Natural killer cell (primary cell): ENCODE measurements at places on chromosomes 16 and 17. TPM values are rescaled to one million over a fixed set of nuclear protein-coding genes. Genes with fewer than 3 reads are reported as not detected.

GRCh38 chr17:52157603-52158449 lies 688 bp downstream of the CA10 start:
- no peaks in the 10 kb centered on the region for H3K4me1 ChIP-seq
- peaks cover 16% of the 10 kb centered on the region for H3K27me3 ChIP-seq
- H3K36me3 ChIP-seq, result no peaks in the 10 kb centered on the region
- DNase-seq, result no peak

DNA sequence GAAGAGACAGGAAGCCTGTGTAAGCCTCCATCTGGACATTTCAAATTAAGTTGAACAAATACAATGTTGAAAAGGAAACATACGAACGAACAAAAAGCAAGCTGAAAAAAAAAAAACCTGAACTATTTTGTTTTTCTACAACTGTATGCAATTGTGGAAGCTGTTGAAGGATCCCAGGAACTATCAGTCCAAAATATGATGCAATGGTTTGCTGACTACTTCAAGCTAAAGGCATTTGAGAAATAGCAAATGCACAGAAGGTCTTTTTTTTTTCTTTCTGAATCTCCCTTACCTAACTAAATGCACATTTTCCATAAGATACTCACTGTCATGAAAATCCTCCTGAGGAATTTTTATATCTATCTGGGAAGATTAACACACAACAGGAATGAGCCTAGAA lies 40.2 kb downstream of the MAF start:
- H3K27me3 ChIP-seq, result no peaks in the 10 kb centered on the region
- no peaks in the 10 kb centered on the region for H3K4me1 ChIP-seq
- no peak for DNase-seq

WNT3 gene
- 0.30 TPM for total RNA-seq

MRPL38 gene
- total RNA-seq, result 68.6 TPM

AMDHD2 gene
- total RNA-seq, result 129 TPM

DNA sequence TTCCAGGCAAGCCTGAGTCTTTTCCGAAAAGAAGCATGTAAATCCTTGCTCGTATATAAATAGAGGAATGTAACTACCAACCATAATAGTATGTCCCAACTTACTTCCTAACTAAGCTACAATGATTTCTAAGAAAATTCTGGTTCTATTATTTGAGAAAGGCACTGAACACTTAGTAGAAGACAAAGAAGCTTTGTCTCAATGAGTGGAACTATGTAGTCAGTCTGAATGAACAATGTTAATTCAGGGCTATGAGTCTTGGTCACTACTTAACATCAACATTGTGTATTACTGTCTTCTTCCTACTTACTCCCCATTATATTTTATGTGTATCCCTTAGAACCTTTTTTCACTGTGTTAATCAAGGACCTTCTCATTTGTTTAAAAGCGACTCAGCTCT lies 206.0 kb downstream of the CYB561 start:
- no peaks in the 10 kb centered on the region for H3K27me3 ChIP-seq
- no peak overlapping the region for H3K4me3 ChIP-seq
- H3K36me3 ChIP-seq, result peaks cover 2% of the 10 kb centered on the region
- H3K4me1 ChIP-seq, result no peaks in the 10 kb centered on the region

ITPRIPL2 gene
- total RNA-seq, result 0.18 TPM

PIK3R6 gene
- 0.84 TPM for total RNA-seq

- H3K27ac ChIP-seq, result no peak overlapping the region
- no peak overlapping the region for H3K4me3 ChIP-seq
- H3K36me3 ChIP-seq, result no peaks in the 10 kb centered on the region
Observed at GRCh38 chr17:9402590-9403199, 172.9 kb downstream of the STX8 start.

DNA sequence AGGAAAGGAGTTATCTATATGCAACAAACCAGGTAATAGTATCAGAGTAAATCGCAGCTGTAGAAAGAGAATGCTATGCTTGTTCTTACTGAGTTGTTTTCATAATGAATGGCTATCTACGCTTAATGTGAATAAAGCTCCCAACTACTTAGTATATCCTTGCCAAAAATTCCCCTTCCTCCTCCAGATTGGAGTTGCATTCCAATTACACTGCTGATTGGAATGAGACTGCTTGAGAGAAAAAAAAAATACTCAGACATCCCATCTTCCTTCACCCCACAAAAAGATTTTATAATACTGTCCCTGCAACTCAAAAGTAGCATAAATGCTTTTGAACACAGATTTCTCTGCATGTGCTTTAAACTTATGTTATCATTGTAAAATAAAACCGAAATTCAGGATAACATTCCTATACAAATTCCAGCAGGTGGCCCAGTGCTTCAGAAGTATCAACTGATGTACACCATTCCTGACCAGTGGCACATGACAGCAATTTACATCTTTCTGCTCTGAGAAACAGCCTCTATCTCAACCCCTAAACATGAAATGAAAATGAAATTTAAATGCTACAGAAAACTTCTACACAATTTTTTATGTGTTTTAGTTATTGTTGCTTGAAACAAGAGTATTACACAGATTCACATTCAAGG lies 47.0 kb downstream of the SMURF2 start:
- no peak overlapping the region for H3K4me3 ChIP-seq
- no peak overlapping the region for H3K27ac ChIP-seq
- peaks cover 10% of the 10 kb centered on the region for H3K4me1 ChIP-seq
- H3K36me3 ChIP-seq, result no peaks in the 10 kb centered on the region

GRCh38 chr17:51035431-51035830 lies 85.2 kb downstream of the SPAG9 start:
- no peak overlapping the region for H3K27ac ChIP-seq
- no peak overlapping the region for H3K4me3 ChIP-seq
- no peaks in the 10 kb centered on the region for H3K4me1 ChIP-seq
- no peaks in the 10 kb centered on the region for H3K27me3 ChIP-seq

SOX9 gene
- not detected for total RNA-seq

DNA sequence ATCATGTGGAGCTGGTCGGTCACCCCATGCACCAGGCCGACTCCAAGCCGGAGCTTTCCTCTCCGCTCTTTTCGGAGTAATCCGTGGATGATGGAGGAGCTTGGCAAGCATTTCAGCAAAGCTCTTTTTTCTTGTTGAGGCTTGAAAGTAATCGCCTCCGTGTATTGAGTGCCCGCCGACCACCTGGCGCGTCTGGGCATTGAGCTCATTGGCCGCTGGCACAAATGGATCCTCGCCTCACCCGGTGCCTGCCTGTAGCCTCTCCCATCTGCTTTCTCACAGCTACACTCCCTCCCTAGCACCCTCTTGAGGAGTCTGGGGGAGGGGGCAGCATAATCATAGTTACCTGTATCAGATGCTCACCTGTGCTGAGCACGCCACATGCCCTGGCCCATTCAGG lies 148.9 kb downstream of the CMIP start:
- H3K27ac ChIP-seq, result no peak overlapping the region
- H3K4me3 ChIP-seq, result no peak overlapping the region
- no peaks in the 10 kb centered on the region for H3K36me3 ChIP-seq
- no peaks in the 10 kb centered on the region for H3K27me3 ChIP-seq
- H3K4me1 ChIP-seq, result no peaks in the 10 kb centered on the region

CCL16 gene
- not detected for total RNA-seq

RSL1D1 gene
- 66.3 TPM for total RNA-seq

GRCh38 chr17:80847496-80848230 lies 144.0 kb upstream of the CHMP6 start:
- no peak for DNase-seq
- no peaks in the 10 kb centered on the region for H3K36me3 ChIP-seq
- no peaks in the 10 kb centered on the region for H3K27me3 ChIP-seq
- peak overlapping the region; percentile 60 for H3K27ac ChIP-seq
- H3K4me1 ChIP-seq, result peaks cover 36% of the 10 kb centered on the region

DNA sequence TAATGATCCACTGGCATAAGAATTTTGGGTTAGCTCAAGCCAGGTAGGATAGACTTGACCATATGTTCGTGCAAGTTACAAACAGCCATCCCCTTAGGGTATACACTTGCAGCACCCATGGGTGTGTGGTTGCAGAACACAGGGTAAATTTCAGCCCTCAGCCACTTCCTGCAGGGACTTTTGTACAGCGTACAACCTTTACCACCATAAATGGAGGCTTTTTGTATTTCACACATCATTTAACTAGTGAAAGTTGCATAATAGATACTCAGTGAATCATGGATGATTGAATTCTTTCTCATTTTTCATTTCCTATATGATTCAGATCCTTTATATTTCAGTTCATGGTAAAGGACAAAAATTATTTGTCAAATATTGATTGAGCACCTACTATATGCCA lies 473.9 kb downstream of the CDH13 start:
- no peaks in the 10 kb centered on the region for H3K27me3 ChIP-seq

DNA sequence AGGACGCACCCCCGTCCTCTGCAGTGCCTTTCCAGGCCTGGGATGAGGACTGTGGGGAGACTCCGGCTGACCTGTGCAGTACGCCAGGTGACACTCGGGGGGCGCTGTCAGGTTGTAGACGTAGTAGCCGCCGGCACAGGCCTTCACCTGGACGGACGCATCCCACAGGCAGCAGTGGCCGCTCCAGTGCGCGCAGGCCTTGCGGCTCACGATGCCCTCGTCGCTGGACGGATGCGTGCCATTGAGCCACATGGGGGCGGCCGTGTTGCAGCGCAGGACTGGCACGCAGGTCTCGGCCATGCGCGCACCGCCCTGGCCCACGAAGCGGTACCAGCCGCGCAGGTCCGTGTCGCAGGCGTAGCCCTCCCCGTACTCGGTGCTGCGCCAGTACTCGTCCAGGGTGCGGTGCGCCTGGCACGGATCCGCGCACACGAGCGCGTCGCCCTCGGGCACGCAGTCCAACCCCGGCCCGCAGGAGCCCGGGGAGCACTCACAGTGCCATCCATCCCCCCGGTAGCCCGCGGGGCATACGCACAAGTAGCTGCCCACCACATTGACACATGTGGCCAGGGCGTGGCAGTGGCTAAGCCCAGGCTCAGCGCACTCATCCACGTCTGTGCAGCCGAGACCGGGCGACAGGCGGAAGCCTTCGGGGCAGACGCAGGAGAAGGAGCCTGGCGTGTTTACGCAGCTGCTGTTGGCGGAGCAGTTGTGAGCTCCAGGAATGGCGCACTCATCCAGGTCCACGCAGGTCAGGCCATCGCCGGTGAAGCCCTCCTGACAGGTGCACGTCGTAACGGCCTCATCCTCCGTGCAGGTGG lies 3.9 kb downstream of the UMOD start:
- no peaks in the 10 kb centered on the region for H3K4me1 ChIP-seq
- no peaks in the 10 kb centered on the region for H3K27me3 ChIP-seq
- no peak for DNase-seq

GRCh38 chr17:48295362-48296288 lies 134.4 kb downstream of the SKAP1 start:
- H3K4me3 ChIP-seq, result peak overlapping the region; percentile 23
- no peaks in the 10 kb centered on the region for H3K36me3 ChIP-seq
- no peaks in the 10 kb centered on the region for H3K27me3 ChIP-seq
- DNase-seq, result peak; percentile 65
- peaks cover 6% of the 10 kb centered on the region for H3K4me1 ChIP-seq

DNA sequence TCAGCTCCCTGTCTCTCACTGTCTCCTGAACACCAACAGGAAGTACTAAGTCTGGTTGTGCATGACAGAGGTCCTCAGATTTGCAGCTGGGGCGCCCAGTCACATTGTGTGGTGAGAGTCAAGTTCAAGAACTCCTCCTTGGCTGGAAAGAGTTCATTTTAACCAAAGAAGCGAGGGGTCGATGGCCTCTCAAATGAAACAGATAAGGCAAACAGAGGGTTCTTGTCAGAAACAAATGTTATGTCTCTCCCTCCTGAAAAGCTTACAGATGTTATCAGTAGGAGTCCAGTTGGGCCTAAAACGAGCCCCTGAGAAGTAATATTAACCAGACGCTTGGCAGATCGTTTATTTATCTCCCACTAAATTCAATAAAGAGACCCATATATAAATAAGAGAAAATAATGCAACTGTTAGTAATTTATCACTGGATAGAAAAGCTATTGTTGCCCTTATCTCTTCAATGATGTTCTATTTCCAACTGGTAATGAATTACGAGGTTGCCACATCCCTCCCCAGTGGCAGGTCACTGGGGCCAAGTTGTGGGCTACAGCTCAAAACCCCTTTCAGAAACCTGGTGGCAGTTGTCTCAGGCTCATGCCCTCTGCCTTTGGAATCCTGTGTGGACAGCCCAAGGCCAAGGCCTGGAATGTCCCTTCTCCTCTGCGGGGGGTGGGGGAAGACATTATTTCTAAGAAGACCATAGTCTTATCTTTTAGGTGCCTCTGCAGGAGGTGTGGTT lies 307.5 kb upstream of the DYNLRB2 start:
- H3K4me1 ChIP-seq, result no peaks in the 10 kb centered on the region
- no peak overlapping the region for H3K4me3 ChIP-seq
- no peak overlapping the region for H3K27ac ChIP-seq
- no peaks in the 10 kb centered on the region for H3K36me3 ChIP-seq
- peaks cover under 1% of the 10 kb centered on the region for H3K27me3 ChIP-seq
- no peak for DNase-seq

GRCh38 chr16:70494202-70494770 lies 29.1 kb downstream of the COG4 start:
- no peak for DNase-seq
- peaks cover 64% of the 10 kb centered on the region for H3K36me3 ChIP-seq
- no peak overlapping the region for H3K27ac ChIP-seq

DNA sequence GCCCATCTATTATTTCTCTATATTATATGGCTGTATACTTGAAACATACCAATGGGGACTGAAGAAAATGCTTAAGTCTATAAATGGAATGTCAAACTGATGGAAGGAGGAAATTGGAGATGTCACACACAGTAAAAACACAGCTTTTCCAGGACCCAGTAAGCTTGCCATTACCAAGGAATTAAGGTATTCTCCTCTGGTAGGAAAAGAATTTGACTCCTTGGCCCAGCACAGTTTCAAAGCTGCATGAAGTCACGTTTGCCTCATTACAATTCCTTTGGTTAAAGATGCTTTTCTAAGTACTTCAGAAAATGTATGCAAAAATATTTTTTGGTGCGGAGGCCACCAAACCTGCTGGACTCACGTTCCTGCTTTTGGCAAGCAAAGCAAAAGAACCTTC lies 48.5 kb downstream of the CDH13 start:
- H3K36me3 ChIP-seq, result no peaks in the 10 kb centered on the region
- no peaks in the 10 kb centered on the region for H3K4me1 ChIP-seq
- DNase-seq, result no peak
- no peak overlapping the region for H3K4me3 ChIP-seq

DCXR gene
- 145 TPM for total RNA-seq

DNA sequence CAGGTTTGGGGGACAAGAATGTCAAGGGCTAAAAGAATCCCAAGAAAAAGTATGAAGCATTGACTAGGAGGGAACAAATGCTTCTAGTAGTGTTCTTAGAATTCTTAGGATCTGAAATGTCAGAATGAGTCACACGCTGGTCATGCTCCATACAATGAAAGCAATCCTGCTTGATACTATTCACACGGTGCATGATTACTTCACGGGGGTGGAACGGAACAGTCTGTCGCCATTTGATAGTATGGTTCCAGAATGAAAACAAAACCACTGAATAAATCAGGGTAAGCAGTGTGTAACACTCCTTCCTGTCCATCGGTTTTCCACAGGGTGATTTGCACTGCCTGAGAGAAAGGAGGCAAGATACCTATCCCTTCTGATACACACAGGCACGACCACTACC lies 22.9 kb upstream of the YWHAE start:
- DNase-seq, result no peak
- no peaks in the 10 kb centered on the region for H3K27me3 ChIP-seq
- H3K4me3 ChIP-seq, result no peak overlapping the region
- H3K36me3 ChIP-seq, result peaks cover 35% of the 10 kb centered on the region
